Glomerular endothelial cell (primary cell): ENCODE measurements at places on chromosomes 2 and 18. TPM values are rescaled to one million over a fixed set of nuclear protein-coding genes. Genes with fewer than 3 reads are reported as not detected.

DNA sequence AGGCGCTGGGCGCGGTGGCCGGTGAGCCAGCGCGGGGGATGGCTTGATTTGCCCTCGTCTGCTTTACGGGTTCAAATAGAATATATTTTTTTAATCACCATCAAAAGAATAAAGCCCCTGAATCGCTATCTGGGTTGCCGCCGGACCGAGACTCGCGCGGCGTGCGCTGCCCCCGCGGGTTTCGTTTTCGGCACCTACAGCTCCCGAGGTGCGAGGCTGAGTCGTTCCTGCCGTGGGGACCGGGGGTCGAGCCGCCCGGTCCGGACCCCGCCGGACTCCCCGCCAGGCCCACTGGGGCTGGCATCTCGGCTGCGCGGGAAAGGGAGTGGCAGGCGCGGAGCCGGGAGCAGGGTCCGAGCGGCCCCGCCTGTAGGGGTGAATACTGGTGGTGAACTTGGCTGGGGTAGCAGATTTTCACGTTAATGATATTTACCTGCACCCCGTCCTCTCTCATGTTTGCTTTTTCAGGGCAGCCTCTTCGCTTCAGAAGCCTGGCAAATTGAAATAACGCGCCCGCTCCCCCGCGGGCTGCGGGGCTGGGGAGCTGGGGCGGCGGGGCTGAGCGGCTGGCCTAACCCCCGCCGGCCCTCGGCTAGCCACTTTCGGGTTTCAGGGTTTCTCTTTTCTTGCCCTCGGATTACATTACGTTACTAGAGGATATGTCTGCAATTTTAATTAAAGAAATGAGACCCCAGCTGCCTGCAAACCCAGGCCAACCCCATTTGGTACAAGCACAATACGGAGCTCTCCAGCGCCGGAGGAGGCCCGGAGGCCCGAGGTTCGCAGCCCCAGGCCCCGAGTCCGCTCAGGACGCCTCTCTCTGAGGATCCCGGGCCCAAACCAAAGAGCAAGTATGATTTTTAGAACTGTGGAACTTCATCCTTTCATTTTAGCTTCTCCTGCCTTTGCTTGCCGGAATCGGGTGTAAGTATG lies 1.7 kb upstream of the CELF4 start:
- DNase-seq: no peak

DNA sequence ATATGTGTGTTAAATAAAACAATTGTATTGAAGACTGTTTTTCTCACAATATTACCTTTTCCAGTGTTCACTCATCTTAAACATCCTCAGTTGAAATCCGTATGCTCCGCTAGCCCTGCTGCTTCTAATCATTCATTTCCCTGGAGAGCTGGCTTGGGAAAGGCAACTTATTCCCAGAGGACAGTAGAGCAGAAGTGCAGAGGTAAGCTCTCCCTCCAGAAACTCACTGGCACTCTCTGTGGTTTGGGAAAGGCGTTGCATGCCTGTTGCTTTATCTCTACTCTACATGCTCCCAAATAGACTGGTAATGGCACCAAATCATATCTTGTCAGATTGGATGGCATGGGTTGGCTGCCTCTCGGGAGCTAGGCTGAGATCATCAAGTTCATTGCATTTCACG lies 117.1 kb upstream of the BOD1L2 start:
- DNase-seq: no peak

- DNase-seq: no peak
Measured at GRCh38 chr2:55839182-55839819, 84.3 kb downstream of the EFEMP1 start.

DNA sequence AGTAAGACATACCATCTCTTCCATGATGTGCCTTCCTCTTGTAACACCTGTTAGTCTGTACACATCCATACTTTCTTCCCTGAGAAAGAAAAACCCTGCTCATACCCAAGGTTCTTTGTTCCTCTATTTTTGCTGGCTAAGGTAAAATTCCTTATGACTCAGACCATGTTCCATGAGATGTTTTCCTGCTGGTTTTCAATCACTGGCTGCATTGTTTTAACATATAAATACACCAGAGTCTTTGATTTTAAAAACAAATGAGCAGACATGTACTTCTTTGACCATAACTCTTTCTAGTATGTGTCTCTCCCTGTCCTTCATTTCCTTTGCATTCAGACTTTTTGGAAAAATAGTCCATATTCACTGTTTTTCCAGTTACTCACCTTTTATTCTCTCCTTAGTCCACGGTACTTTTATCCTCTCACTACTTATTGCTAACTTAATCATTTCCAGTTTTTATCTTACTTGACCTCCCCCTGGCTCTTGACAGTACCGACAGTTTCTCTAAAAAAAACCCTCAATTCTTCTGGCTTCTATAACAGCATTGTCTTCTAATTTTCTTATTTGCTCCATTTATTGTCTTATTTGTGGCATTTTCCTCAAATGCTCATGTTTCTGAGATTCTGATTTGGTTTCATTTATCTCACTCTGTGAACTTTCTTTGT lies 4.3 kb downstream of the VAPA start:
- peak; percentile 71 for DNase-seq

DNA sequence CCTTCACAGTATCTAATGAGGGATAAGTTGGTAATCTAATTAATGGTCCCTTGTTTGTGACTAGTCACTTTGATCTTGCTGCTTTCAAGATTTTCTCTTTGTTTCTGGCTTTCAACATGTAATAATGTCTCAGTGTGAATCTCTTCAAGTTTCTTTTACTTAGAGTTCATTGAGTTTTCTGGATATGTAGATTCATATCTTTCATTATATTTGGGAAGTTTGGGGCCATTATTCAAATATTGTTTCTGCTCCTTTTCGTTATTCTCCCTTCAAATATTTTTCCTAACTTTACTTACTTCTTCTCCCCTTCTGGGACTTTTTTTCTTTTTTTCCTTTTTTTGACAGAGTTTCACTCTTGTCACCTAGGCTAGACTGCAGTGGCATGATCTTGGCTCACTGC lies 21.1 kb upstream of the NAPG start:
- no peak for DNase-seq

GRCh38 chr2:8478471-8478793 lies 203.4 kb upstream of the ID2 start:
- DNase-seq: no peak

DNA sequence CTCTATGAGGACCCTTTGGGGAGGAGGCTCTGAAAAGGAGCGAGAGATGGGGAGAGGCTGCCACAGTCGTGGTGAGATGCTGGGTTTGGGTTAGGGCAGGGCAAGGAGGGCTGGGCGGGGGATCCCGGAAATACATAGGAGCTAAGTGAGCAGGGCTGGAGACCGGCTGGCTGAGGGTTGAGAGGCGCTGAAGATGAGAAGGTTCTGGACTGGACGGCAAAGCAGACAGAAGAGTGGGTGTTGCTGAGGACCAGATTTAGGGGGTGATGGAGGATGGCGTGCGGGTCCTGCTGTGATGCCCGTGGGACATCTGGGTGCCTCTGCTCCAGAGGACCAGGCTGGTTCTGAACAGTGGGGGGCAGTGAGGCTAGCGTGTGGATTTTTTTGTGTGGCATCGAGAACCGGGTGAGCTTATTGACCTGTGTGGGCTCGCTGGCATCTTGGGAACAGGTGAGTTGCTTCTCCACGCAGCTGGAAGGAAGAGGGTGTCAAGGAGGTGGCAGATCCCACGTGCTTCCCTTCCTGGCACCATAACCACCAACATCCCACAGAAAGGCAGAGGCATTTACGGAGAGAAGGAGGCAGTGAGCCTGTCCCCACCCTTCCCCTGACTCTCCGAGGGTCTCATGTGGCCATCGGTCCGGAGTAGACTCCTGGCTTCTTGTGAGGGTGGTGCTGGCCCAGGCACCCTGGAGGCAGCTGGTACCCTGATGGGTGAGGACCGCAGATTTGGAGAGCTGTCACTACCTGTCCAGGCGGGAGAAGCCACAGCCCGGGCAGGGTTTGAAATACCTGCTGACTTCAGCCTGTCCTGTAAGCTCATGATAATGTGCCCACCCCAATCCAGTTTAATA lies 70.3 kb downstream of the ASB1 start:
- DNase-seq: no peak

DNA sequence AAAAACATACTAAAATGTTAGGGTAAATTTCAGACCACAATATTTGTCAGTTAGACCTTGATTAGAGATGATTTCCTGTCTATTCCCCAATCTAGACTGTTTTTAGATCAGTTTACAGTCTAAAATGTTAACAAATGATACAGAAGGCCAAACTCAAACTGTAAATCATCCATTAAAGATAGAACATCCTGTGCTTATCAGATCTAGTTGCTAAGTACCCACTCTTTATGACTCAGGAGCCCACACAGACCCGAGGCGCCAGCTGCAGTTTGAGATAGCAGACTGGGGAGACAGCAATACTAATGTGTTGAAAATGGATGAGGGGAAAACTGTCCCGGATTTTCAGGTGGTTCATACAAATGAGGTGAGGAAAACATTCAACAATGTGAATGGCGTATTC lies 113.3 kb downstream of the SCG2 start:
- DNase-seq: no peak

- DNase-seq: no peak
Measured at GRCh38 chr2:238818561-238818960, 29.3 kb upstream of the TWIST2 start.

DNA sequence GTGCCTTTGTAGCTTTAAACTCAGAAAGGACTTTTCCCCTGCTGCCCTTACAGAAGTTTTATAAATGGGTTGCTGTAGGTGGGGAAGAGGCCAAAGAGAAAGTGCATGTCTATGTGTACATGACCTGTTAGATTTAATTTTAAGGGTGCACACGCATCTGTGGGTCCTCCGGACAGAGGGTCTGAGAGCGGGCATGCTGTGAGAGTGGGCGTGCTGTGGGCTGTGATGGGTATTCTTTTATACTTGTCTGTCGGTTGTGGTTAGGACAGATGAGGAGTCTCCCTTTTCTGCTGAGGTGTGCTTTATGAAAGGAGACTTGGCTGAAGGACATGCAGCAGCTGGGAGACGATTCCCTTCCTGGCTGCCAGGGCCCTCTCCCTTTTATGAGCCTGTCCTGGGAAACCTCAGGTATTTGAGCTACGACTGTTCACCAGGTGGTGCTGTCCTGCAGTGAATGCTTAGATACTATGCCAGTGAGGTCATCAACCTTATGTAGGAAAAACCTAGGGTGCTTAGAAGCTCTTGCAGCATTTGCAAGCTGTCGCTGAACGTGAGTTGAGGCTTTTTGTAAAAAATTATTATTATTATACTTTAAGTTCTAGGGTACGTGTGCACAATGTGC lies 67.5 kb downstream of the TANC1 start:
- no peak for DNase-seq

DNA sequence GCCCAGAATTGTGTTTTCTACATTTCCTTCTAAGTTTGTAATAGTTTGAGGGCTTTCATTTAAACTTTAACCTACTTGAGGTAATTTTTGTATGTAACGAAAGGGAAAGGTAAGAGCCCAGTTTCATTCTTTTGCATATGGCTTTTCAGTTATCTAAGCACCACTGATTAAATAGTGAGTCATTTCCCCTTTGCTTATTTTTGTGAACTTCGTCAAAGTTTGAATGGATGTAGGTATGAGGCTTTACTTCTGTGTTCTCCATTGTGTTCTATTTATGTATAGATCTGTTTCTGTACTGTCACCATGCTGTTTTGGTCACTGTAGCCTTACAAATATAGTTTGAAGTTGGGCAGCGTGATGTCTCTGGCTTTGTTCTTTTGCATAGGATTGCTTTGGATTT lies 944.8 kb upstream of the CNTNAP5 start:
- no peak for DNase-seq

DNA sequence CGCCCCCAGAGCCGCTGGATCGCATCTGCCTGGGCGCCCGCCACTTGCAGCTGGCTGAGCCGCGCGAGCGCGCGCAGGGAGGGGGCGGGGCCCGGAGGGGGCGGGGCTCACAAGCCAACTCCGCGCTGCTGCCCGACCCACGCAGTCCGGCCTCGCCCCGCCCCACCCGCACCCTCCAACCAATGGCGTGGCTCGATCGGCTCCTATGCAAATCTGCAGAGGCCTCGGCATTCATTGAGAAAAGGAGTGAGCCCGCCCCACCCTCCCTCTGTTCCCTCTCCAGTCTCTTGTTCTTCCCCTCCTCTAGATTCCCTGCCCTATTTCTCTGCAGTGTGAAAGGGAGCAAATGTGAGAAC lies at the start of gene ALK:
TSS of gene ALK (minus strand) at position 27 of the 356 bp plus-strand sequence. CDS start 927 bp downstream, outside the sequence.
- no peak for DNase-seq

GRCh38 chr2:157149270-157149669 lies 108.2 kb upstream of the GALNT5 start:
- no peak for DNase-seq

GRCh38 chr18:10852385-10853303 lies 296.7 kb downstream of the PIEZO2 start:
- DNase-seq: no peak

DNA sequence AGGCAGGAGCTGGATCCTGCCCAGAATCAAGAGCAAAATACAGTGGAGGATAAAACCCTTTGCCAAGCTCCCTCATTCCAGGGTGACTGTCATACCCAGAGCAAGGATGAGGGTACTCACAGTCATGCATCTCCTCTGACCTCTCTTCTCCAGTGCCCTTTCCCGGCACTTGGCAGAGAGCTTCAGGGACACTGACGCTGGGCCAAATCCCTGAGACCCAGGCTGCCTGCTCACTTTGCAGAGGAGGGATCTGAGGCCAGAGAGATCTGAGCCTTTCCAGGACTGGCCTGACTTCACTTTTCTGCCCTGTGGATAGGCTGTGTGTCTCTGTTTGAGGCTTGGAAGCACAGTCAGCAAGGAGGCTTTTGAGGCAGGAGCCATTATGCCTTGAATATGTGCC lies 330.0 kb downstream of the CELF4 start:
- no peak for DNase-seq

DNA sequence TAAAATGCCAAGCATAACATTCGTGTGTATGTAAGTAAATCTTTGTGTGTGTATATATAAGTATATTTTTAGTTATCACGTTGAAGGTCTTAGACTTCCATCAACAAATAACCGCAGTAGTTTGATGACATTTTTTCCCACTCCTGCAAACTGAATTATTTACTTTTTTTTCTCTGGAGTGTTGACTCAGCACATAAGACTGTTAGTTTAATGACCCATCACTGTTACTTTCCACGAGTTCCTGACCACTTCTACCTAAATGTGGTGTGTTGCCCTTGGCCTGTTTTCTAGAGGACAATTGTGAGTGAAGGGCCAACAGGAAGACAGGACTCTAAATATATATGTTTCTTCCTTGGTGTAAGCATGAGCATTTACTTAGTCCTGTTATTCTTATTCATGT lies 71.3 kb upstream of the TXNDC2 start:
- peak; percentile 31 for DNase-seq

Gene MREG
- 7.7 and 10.3 TPM in 2 replicates for total RNA-seq

Gene VAMP5
- 140 and 247 TPM in 2 replicates for total RNA-seq

Gene FABP1
- not detected in 2 replicates for total RNA-seq

Gene TCF23
- not detected in 2 replicates for total RNA-seq

Gene ALK
- not detected in 2 replicates for total RNA-seq

Gene AFF3
- 4.6 and 5.8 TPM in 2 replicates for total RNA-seq
